ENCODE measurements at places on chromosomes 6 and 20.
A peak's percentile ranks its signal among the peaks of the same experiment; 100 is the strongest.

DNA sequence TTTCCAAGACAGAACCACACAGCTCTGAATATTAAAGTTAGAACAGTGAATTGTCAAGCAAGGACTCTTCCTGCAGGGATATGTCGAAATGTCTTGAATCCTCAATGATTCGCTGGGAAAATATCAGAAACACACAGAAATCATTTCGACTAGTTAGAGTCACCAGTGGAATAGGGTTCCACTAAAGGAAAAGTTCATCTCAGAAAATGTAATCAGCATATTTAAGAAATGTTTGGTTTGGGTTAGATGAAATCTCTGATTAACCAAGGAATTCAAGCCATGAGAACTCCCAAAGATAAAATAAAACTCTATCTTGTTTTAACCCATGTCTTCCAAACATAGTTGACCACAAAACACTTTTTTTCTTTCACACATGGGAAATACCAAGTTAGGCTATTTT lies 621.0 kb upstream of the NRSN1 start:
- no peak for DNase-seq

DNA sequence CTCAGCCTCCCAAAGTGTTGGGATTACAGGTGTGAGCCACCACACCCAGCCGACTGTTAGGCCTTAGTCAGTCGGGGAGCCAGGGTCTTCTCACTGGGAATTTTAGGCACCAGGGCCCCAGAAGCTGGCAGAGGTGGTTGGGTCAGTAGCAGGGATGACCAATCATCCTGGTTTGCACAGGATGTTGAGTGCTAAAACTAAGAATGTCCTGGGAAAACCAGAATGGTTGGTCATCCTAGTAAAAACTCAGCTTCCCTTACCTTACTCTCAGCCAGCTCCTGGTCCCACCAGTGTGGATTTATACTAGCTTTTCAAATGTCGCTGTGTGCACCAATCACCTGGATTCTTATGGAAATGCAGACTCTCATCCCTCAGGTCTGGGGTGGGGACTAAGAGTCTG lies 31.8 kb downstream of the KCNG1 start:
- DNase-seq, result no peak

GRCh38 chr20:32559753-32560380 lies 25.3 kb downstream of the NOL4L start:
- DNase-seq, result no peak

- DNase-seq, result no peak
These were observed 7.9 kb upstream of the EEF1E1 start for GRCh38 chr6:8110117-8110721.

GRCh38 chr6:84517741-84518530 lies 246.5 kb downstream of the TBX18 start:
- DNase-seq, result no peak

DNA sequence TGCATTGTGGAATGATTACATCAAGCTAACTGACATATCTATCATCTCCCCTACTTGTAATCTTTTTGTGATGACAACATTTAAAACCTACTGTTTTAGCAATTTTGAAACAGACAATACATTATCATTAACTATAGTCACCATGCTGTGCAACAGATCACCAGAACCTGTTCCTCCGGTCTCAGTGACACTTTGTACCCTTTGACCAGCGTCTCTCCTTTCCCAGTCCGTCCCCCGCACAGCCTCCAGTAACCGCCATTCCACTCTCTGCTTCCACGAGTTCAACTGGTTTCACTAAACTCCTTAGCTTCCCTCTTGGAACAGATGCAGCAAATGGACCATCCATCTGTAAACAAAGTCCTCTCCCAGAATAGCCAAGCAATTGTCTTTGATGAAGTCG lies 21.8 kb downstream of the LRP11 start:
- no peak for DNase-seq

DNA sequence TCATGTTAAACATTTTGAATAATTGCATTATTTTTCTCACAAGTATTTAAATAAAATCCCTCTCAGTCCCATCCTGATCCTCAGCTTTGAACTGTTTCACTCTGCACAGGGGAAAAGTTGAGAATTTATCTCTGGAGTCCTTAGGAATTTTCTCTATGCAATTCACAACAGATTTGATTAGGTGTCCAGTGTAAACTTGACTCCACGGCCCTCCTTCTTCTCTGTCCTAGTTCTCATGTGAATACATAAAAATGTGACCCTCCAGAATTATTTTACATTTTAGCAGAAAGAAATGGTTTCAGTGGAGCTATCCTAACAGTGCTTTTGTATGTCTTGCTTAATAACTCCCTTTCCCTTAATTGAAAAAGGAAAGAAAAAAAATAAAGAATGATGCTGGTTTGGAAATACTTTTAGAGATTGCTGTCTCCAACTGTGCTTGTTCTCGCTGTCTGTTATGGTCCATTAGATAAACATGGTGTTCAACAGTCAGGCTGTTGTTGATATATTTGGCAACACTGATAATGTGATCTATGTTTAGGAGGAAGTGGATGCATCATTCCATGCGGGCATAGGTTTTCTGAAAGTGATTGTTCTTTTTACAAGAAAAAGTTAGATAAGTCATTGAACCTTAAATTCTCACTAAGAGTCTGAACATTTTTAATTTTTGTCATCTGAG lies 599.4 kb upstream of the CITED2 start:
- DNase-seq, result no peak

GRCh38 chr20:54026295-54027064 lies 43.9 kb downstream of the BCAS1 start:
- DNase-seq, result no peak

DNA sequence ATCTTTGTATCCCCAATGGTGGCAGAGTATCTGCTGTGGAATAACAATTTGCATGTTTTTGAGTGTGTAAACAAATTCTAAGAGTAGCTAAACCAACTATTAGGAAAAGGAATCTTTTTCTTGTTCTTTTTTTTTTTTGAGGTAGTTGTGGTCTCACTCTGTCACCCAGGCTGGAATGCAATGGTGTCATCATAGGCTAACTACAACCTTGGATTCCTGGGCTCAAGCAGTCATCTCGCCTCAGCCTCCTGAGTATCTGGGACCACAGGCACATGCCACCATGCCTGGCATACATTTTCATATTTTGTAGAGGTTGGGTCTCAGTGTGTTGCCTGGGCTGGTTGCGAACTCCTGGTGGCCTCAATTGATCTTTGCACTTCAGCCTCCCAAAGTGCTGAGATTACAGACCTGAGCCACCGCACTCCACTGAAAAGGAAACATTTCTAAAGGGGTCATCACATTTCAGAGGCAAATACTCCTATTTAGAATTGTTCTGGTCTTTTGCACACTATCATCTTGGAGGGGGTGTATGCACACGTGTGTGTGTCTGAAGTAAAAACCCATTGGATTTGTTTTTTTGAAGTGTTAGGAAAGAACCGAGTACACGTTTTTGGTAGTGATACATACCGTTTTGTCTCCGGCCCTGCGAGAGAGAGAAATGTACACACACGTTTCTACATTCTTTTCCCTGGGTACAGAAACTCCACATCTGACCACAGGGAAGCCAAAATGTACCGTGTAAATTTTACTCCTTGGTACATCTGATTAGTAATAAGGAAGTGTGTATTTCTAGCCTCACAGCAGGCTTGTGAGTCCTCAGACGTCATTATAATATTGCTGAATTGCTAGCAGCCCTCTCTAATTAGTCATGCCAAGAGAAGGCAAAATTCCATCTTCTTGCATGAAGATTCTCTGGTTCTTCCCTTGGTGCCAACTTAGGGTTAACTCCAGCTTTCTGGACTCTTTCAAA lies 183.6 kb downstream of the JARID2 start:
- DNase-seq, result peak; percentile 34

GRCh38 chr20:57383447-57384347 lies 7.5 kb upstream of the RBM38 start:
- no peak for DNase-seq

GRCh38 chr6:103937389-103937788 lies 922.3 kb downstream of the HACE1 start:
- DNase-seq, result no peak

DNA sequence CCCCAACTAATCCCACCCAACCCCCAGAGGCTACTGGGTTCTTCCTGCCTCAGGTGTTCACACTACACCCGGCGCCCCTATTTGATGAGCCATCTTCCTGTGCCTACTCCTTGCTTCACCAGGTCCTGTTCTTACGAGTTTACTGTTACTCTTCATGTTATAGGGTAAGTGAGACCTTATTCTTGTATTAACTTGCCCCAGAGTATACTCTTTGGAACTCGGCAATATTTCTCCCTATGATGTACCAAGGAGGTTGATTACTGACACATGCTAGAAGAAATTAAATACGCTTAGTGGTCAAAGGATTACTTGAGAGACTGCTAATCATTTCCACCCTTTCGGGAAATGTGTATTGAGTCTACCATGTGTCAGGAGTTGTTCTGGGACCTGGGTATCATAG lies 8.9 kb downstream of the RING1 start:
- no peak for DNase-seq

DNA sequence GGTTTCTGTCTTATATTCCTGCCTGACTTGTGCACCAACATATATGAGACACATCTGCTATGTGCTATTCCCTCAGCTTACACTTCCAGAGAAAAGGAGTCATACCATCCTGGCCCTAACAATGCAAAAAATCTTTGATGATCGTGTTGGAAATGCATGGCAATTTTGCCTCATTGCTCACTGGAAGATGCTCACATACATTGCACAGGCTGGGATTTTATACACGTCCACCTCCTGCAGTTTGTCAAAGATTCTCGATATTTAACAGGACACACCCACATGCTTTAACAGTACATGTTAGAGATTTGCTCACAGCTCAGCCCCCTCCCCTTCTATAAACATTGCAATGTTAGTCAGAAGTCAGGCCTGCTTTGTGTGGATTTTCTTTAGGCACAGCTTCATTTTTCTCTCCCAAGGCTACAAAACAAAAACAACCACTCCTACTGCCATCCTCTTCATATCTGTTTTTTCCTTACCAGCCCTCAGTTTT lies 66.1 kb downstream of the ADGB start:
- no peak for DNase-seq

- DNase-seq, result no peak
These were observed 84.1 kb downstream of the DLGAP4 start for GRCh38 chr20:36390269-36390668.

DNA sequence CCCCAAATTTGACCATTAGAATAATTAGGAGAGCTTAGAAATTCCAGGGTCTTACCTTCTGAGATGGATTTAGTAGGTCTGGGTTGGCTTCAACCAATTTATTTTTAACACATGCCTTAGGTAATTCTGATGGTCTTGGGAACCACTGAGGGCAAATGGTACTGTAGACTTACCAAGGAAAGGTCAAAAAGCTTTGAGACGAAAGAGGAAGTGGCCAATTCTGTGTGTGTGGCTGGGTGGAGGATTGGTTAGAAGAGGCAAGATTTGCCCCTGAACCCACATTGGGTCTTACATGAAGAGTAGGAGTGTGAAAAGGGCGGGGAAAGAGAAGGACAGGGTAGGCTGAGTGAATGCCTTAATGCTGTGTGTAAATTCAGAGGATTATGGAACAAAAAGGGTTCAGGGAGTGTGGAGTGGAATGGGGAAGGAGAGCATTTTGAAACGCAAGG lies 2.7 kb downstream of the ITCH start:
- no peak for DNase-seq

DNA sequence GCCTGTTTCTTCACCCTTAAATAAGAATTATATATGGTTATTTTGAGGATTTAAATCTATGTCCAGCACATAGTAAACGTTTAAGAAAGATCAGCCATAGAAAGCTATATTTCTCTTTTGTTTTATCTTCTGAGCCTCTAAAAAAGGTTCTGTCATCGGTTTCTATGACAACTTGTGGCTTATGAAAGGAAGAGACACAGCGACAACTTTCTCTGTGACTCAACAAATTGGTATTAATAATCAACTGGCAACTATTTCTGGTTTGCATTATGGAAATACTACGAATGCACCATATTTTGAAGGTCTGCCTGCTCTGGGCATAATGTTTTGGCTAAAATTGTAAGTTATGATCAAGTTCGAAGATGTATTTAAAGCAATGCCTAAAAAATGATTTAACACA lies 751.0 kb downstream of the CD109 start:
- no peak for DNase-seq

DNA sequence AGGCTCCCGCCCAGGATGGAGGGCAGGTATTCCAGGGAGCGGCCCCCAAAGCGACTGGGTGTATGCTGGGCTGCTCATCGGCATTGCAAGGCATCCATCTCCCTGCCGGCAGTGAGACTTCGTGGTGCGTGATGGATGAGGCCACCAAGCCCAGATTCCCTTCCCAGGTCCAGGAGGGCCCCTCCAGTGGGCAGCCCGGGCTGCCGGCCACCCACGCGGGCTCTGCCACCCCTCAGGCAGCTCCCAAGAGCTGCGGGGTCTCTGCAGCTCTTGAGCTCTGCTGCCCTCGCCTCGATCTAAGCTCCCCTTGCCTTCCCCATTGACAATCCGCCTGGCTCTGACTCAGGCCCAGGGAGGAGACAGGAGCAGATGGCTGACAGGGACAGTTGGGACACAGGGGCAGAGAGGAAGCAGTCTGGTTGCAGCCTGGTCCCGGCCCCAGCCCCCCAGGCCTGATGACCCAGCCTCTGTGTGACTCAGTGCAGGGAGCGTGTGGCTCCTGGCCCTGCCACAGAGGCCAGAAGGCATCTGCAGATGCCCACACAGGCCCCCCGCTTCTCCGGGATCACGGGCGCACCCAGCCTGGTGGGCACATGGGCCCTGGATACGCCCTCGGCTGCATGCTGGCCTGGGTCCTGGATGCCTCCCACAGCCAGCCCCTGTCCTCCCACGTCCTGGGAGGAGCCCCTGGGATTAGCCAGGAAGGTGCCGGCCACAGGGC lies 33.0 kb downstream of the SLCO4A1 start:
- no peak for DNase-seq

- DNase-seq, result no peak
These were observed 12.6 kb downstream of the HCK start for GRCh38 chr20:32064667-32065066.

DNA sequence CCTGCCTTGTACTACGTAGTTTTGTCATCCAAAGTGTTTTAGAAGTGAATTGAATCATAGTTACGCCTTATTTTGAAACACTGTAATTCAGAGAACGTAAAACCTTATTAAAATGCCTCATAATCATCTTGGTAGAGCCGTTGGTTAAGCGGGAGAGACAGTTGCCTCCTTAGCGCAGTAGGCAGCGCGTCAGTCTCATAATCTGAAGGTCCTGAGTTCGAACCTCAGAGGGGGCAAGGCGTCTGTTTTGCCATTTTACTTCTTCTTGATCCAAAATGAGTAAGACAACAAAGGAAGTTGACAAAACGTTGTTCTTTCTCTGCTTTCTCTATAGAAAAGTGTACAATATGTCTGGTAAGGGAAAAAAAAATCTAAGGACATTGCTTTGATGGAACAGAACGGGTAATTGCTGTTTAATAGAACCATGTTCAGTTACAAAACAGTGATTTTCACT lies 20.7 kb upstream of the TRIM27 start:
- DNase-seq, result peak; percentile 88

DNA sequence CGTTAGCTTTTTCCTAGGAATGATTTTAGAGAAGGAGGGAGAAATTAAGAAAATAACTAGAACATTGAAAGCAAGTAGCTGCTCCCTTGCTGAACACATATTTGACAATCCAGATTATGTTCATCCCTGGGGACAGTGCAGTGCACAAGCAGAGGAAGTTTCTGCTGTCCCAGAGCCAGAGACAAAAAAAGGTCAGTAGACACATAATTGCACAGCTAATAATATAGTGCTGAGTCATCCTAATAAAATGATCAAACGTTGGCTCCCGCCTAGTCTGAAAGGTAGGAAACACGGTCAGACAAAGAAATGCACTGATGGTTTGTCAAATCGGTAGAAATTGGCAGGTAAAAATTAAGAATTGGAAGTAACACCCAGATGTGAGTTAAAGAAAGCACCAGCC lies 21.7 kb upstream of the SSTR4 start:
- DNase-seq, result no peak

GRCh38 chr6:55870181-55870813 lies 5.1 kb downstream of the BMP5 start:
- no peak for DNase-seq

GRCh38 chr6:37173493-37174195 lies 3.7 kb downstream of the PIM1 start:
- DNase-seq, result no peak
